ENCODE measurements at places on chromosomes 11 and 22.

GRCh38 chr11:116596346-116597260 lies 176.2 kb downstream of the BUD13 start:
- no peak for DNase-seq

DNA sequence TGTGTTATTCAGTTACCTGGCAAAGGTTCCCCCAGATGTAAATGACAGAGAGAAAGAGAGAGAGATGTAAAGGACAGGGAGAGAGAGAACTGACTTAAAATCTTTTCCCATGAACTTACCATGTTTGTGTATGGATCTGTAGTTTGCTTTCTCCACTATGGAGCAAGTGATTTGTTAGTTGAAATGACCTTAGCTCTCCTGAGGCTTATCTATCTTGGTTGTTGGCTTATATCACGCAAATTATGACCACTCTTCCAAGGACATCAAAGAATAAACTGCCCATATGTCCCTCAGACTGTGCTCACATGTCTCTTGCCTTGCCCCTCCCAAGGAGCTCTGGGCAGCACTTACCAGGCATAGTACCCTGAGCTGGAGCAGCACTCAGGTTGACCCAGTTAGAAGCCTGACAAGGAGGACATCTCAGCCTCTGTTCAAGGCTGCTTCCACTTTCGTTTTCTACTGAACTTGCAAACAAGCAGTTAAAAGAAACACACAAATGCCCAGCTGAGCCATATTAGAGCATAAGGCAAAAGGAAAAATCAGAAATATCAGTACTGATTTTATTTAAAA lies 95.3 kb upstream of the RCN1 start:
- no peak for DNase-seq

DNA sequence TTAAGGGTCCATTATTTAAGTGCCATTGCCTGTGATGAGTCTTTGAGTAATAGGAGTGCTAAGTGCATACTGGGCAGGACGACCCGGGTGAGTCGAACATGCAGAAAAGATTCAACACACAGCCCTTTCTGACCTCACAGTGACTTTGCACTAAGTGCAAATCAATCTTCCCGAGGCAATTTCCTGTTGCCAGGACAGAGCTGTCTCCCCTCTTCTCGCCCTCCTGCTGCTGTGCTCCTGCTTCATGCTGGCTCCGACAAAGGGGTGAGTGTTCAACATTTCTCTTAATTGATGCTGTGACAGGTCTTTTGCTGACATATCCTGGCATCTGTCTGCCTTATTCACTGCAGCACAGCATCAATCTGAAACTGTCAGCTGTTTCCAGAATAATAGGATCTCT lies 42.0 kb downstream of the MCHR1 start:
- no peak for DNase-seq

DNA sequence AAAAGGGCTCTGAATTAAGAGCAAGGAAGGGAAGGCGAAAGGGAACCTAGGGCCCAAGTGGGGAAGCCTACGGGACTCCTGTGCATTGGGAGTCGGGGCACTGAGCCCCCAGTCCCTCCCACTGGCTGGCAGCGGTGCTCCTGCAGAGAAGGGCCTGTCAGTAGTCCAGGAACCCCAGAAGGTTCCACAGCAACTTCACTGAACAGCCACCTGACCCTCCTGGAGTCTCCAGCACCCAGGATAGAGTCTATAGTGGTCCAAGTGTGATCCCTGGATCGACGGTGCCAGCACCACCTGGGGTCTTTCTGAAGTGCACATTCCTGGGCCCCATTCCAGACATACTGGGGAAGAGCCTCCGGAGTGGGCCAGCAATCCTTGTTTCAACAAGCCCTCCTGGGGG lies 100.0 kb upstream of the B3GAT1 start:
- DNase-seq, result no peak

- DNase-seq, result no peak
Observed at GRCh38 chr11:128734832-128735224, 41.0 kb downstream of the FLI1 start.

DNA sequence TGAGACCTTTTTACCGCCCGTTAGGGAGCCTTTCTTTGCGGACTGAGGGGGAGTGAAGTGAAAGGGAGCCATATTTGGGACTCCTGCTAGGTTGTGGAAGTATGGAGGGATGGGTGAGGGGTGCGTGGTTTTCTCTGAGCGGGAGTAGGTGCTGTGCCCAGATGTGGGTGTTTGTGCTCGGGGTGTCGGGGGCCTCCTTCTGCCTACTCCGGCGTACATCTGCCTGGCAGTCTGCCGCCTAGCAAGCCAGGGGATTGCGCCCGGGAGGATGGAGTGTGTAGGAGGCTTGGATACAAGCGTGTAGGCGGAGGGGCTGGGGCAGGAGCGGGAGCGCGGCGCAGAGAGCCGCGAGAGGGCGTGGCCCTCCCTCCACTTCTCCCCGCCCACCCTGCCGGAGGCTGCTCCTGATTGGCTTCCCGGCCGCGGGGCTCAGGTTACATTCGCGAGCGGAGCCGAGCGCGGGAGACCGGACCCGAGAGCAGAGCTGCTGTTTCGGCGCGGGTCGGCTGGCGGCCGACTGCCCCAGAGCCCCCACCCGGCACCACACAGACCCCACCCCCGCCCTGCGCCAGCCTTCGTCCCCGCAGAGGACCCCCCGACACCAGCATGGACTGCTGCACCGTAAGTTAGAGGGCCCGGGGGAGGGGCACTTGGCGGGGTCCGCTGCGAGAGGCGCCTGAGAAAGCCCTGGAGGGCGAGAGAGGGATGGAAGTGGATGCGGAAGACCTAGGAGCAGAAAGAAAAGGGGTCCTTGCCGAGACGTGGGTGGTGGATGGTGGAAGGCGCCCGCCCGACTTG lies at the start of gene NRGN:
TSS of gene NRGN (plus strand) at position 464 of the 798 bp plus-strand sequence. CDS start at position 607, 143 bp downstream.
- peak; percentile 78 for DNase-seq
